HFFc6 (cell line): ENCODE measurements at places on chromosomes 3 and 15. TPM values are rescaled to one million over a fixed set of nuclear protein-coding genes. Genes with fewer than 3 reads are reported as not detected.

DNA sequence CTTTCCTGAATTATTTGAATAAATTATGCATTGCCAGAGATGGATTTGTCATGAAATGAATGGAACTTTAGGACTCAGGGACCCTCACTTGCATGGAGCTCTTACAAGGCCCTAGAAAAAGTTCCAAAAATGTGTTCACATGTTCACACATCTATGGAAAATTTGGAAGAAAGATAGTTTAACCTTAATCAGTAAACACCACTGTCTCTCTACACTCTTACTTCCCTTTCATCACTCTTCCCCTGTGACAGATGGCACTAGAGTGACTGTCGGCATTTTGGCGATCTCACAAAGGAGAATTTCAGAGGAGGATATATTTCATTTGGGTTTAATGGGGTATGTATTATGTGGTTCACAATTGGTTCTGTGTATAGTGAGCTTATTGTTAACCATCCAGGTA is 600.8 kb downstream of the IGSF11 start:
- DNase-seq = no peak

- no peak for DNase-seq
Observed at GRCh38 chr15:29266052-29266582, 3.5 kb downstream of the NSMCE3 start.

DNA sequence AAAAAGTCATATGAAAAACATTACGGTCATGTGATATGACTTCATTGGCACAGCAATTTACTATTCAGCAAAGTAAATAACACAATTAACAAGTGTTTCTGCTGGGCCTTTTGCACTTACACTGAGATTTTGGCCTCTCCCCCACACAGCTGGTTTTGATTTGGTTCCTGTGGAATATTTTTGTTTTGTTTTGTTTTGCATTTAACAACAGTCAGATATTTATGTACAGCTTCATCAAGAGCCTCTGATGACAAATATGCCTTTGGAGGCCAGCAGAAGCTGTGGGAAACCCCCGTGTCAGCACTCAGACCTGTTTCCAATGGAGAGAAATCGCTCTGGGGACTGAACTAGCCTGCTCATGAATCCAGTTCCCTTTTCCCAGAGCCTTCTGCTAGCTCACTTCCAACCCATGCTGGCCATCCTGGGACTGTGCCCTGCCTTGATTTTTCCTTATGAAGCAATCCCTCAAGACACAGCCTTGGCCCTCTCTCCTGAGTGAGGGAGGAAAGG is 161.9 kb downstream of the ATG7 start:
- peak; percentile 73 for DNase-seq

DNA sequence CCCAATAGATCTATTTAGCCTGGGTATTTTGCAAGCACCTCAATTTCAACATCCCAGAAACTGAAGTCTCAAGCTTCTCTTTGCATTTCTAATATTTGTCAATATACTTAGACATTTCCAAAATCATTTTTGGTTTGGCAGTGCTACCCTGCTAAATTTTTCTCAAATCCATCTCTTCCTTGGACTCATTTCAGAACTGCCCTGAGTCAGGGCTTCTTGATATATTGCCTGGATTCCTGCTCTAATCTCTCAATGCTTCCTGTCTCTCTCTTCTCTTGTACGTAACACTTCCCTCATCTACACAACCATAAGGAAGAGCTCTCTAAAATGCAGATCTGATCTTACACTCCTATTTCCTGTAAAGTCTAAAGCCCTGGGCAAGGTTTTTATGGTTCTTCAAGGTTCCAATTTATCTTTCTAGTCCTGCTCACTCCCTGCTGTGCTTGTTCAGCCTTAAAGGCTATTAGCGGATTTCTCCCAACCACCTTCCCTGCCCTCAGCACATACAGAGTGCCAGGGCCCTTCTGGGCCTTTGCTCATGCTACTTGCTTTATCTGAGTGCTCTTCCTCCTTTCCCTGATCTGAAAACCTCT is 53.0 kb upstream of the MME start:
- DNase-seq = peak; percentile 28

GRCh38 chr3:85081191-85081906 is 122.6 kb downstream of the CADM2 start:
- DNase-seq = no peak

Gene RBPMS2
- 0.12 to 0.13 TPM in 2 of 3 replicates, not detected in the other for total RNA-seq

DNA sequence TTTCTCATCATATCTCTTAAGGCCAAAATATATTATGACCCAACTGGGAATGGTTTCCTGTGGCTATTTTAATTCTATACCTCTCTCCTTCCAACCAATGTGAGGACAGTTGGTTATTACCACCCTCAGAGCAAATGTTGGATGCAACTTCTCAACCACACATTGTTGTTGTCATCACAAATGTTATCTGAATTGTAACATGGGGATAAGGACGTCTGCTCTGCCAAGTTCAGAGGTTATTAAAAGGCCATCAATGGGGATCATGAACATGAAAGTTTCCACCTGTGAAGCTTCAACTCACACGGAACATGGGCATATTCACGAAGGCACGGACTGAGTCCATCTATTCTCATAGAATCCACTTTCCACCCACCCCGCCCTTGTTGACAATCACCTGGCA is 46.8 kb downstream of the MB21D2 start:
- no peak for DNase-seq

- no peak for DNase-seq
Observed at GRCh38 chr3:69439643-69440270, 53.9 kb upstream of the FRMD4B start.
